Mammary epithelial cell (primary cell): ENCODE measurements at places on chromosomes 5 and 9. TPM values are rescaled to one million over a fixed set of nuclear protein-coding genes. Genes with fewer than 3 reads are reported as not detected.

GRCh38 chr9:97388721-97389238 lies 23.1 kb upstream of the TDRD7 start:
- DNase-seq, result no peak

DNA sequence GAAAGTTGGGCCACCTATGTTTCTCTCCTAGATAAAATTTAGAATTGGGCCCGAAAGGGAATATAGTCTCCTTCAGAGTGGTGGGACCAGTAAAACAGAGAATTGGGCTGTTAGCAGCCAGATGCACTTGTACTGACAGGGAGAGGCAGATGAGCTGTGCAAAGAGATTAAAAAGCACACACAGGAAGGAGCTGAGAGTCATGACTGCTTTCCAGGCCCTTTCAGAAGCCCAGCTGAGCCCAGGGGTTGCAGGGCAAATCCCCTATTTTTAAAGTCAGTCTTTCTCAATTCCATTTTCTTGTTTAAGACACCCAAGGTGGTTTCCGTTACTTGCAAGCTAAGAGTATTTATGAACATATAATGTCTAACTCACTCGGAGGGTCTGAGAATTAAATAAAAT lies 130.4 kb downstream of the PRELID2 start:
- DNase-seq, result no peak

TAF11L10 gene
- not detected for total RNA-seq

DNA sequence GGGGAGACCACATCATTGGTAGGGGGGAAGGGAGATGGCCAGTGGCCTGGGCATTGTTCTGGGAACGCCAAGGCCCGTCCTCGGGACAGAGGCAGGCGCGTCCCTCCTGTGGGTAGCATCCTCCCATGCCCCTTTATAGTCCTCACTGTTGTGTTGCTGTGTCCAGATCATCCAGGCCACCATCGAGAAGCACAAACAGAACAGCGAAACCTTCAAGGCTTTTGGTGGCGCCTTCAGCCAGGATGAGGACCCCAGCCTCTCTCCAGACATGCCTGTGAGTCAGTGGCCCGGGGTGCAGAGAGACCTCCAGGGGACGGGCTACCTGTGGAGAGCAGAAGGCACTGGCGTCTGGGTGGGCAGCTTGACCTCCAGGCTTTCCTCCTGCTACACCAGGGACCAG lies 38.4 kb upstream of the SUSD3 start:
- no peak for DNase-seq

GRCh38 chr5:125045646-125046045 lies 299.2 kb upstream of the ZNF608 start:
- no peak for DNase-seq

DNA sequence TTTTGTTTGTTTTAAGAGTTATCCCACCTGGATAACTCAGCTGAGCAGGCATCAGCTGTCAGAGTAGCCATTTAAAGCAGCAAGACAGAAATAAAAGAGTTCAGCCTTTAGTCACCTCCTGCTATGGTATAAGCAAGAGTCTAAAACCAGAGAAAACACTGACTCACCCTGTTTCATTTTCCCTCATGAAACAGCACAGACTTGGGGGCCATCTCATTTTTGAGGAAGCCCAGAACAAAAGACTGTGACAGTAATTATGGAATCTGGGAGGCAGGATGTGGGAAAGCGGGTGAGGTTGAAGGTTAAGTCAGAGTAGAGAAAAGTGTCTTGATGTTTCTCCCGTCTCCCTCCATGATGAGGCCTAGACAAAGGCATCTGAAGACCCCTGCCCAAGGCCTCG lies 90.2 kb upstream of the FAM174A start:
- DNase-seq, result no peak
